ENCODE measurements at places on chromosomes 1 and 21.
A peak's percentile ranks its signal among the peaks of the same experiment; 100 is the strongest.

- no peak for DNase-seq
Measured at GRCh38 chr1:21770201-21770600, 12.7 kb downstream of the USP48 start.

DNA sequence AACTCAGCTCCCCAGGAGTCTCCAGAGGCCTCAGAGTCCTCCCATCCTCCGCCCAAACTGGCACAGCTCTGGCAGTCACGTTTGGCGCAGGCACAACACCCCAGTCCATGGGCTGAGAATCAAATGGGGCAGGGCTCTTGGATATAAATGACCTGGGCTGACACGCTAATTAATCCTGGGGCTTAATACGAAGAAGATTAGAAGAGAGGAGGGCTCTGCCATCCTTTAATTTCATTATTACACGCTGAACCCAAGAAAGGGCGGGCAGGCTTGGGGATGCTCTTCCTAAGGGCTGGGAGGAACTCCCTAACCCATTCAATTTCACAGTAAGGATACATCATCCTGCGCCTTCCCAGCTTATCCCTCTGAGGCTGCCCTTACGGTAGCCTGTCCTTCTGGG lies 2.4 kb downstream of the GRIK3 start:
- DNase-seq: no peak

- DNase-seq: no peak
Measured at GRCh38 chr1:6330410-6330911, 63.1 kb downstream of the ACOT7 start.

DNA sequence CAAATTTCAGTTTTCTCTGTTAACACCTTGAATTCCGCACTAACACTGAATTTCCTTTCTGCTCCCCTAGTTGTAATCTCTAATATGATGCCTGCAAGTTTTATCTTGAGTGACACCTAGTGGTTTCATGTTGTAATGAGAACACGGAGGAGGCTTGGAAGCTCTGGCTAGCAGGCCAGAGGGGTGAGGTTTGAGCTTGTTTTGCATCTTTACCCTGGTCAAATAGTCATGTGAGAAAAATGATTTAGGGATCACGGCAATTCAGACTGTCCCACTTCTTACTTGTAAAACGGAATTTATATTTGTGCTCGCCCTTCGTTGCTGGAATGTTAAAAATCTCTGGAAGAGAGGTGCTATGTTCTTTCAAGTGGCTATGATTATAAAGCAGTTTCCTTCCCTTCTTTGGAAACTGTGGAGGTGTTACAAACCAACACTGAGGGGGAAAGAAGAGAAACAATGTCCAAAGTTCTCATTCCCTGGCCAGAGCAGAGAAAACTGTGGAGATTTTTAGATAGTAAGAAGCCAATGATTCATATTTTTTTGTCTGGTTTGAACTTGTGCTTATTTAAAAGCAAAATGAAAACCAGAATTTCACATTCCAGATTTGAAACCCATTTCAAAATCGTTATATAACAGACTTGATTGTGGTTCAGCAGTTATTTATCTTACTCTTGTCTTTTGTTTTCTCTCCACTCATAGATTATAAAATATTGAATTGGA lies 5.3 kb upstream of the MROH9 start:
- DNase-seq: peak; percentile 33

DNA sequence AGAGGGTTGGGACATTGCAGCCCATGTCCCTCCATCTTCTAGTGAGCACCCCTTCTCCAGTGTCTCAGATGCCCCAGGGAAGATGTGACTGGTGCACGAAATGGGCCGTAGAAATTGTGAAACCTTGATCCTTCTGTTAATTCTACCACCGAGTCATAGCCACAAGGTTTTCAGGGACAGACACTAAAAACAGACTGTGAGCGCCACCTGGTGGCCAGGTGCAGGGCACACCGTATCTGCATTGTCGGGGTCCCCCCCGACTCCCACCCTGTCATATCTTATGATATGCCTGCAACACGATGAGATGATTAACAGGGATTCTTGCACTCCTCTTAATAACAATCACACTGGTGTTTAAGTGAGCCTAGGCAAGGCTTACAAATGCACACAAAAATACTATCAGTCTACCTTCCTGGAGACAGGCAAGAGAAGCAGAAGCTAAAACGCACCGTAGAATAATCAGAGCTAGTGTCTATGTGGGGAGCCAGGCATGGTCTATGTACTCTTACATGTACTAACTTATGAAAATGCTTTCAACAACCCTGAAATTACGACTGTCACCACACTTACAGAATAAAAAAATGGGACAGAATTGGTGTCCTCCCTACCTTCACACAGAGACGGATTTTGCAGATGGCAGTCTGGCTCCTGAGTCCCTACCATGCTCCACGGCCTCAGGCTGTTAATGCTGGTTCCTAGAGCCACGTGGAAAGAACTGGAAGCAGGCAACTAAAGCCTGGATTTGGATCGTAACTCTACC lies 57.9 kb downstream of the FHAD1 start:
- peak; percentile 14 for DNase-seq
